ENCODE measurements at places on chromosomes 16 and 17.
A peak's percentile ranks its signal among the peaks of the same experiment; 100 is the strongest.

GRCh38 chr17:42436391-42436790 is 13.3 kb upstream of the CAVIN1 start:
- H3K36me3 ChIP-seq: no peaks in the 10 kb centered on the region
- H3K27me3 ChIP-seq: no peaks in the 10 kb centered on the region
- peaks cover 10% of the 10 kb centered on the region for H3K4me1 ChIP-seq
- DNase-seq: peak; percentile 93
- peak overlapping the region; percentile 35 for H3K4me3 ChIP-seq

DNA sequence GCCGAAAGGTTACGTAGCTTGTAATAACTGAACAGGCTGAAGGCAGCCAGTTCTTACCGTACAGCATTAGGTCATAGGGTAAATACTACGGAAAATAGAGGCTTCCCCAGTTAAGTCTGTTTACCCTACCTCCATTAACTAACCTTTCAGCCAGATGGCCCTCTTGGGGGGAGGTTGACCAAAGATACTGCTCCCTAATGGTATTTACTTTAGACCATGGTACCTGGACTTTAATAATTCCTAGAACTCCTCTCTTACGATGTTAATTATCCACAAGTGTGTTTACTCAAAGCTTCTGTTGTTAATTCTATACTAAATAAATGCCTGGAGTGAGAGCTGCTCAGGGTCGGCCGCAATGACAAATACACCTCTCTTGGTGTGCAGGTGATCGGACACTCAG is 9.8 kb upstream of the ADAT1 start:
- H3K36me3 ChIP-seq: peaks cover 93% of the 10 kb centered on the region
- H3K27ac ChIP-seq: no peak overlapping the region

GRCh38 chr17:43832976-43833829 is at the start of gene MPP3:
Gene MPP3 (minus strand): TSS chr17:43833146. CDS start chr17:43831906, 1,240 bp downstream.
- no peak within 1 kb of the TSS for H3K27ac ChIP-seq
- no peaks in the 10 kb centered on the region for H3K27me3 ChIP-seq
- peaks cover 11% of the 10 kb centered on the region for H3K36me3 ChIP-seq
- peak; percentile 99 for DNase-seq

DNA sequence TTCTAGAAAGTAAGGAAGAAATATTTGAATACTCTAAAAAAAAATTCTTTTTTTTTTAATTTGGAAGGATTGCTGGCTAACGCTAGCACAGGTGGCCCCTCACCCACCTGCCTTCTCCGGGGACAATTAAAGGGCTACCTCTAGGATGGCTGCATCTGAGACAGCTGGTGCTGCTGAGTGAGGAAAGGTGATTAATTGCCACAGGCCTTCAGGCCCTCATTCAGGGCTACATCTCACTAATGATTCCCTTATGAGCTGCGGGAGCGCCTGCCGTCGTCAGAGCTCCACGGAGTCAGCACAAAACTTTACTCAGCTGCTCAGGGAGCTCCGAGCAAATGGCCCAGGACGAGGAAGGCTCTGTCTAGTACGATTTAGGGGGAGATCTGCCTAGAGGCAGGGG is 27.0 kb upstream of the AKTIP start:
- H3K36me3 ChIP-seq: no peaks in the 10 kb centered on the region
- no peak for DNase-seq
- no peak overlapping the region for H3K4me3 ChIP-seq
- no peak overlapping the region for H3K27ac ChIP-seq
- H3K4me1 ChIP-seq: no peaks in the 10 kb centered on the region
- H3K27me3 ChIP-seq: no peaks in the 10 kb centered on the region

GRCh38 chr17:39548494-39549225 is 59.1 kb downstream of the NEUROD2 start:
- H3K27ac ChIP-seq: no peak overlapping the region
- peaks cover 24% of the 10 kb centered on the region for H3K36me3 ChIP-seq
- H3K4me1 ChIP-seq: peaks cover 17% of the 10 kb centered on the region

GRCh38 chr16:54957403-54958166 is 26.9 kb downstream of the IRX5 start:
- H3K27ac ChIP-seq: no peak overlapping the region
- DNase-seq: peak; percentile 56

GRCh38 chr16:46711106-46712058 is 21.9 kb downstream of the ORC6 start:
- DNase-seq: no peak
- H3K4me1 ChIP-seq: no peaks in the 10 kb centered on the region
- no peaks in the 10 kb centered on the region for H3K36me3 ChIP-seq
- no peak overlapping the region for H3K27ac ChIP-seq

DNA sequence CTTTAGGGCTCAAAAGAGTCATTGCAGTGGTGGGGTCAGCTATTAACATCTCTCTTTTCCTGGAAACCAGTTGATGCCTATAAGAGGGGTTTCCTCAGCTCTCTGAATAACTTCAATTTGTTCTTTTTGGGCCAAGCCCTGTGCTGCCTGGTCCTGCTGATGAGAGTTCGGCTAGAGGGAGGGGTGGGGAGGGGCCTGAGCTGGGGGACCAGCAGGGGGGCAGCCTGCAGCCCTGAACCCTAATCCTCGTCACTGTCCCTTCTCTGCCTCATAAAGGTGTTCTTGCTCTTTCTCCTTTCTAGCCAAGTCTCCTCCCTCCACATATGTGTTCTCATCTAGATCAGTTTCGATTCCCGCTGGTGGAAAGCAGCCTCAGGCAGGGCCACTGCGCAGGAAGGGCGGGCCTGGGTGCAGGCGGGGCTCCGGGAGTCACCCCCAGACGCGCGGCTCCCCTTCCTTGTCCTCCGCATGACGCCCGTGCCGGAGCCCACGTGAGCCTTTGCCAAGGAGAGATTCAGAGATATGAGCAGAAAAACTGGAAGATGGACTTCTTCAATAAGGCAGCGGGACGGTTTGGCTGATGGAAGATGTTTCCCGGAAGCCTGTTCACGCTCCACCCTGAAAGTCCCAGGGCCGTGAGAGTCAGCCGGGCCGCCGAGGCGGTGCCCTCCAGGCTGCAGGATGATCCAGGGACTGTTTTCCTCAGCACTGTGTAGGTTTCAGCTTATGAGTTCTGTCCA is 15.0 kb upstream of the RHOT1 start:
- peak overlapping the region; percentile 79 for H3K27ac ChIP-seq
- H3K27me3 ChIP-seq: no peaks in the 10 kb centered on the region
- H3K4me3 ChIP-seq: peak overlapping the region; percentile 78
- peak; percentile 91 for DNase-seq
- no peaks in the 10 kb centered on the region for H3K36me3 ChIP-seq
- peaks cover 14% of the 10 kb centered on the region for H3K4me1 ChIP-seq

- no peak for DNase-seq
- H3K27ac ChIP-seq: no peak overlapping the region
- H3K36me3 ChIP-seq: no peaks in the 10 kb centered on the region
Measured at GRCh38 chr16:86722970-86723369, 144.6 kb downstream of the FOXL1 start.

DNA sequence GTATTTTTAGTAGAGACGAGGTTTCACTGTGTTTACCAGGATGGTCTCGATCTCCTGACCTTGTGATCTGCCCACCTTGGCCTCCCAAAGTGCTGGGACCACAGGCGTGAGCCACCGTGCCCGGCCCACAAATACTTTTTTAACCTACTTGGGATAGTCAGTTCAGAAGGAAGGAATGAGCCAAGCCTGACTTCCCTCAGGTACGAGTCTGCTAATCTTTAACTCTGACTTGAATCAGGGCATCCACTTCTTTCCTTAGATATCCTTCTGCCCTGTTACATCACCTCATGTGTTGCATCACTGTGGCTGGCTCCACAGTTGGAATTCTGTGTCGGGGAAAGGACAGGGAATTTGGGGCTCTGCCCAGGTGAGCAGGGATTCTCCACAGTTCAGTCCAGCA is 120.8 kb downstream of the MSI2 start:
- H3K4me1 ChIP-seq: no peaks in the 10 kb centered on the region
- no peaks in the 10 kb centered on the region for H3K36me3 ChIP-seq
- no peak overlapping the region for H3K27ac ChIP-seq

GRCh38 chr17:37109731-37110710 is 161.3 kb downstream of the AATF start:
- H3K27ac ChIP-seq: no peak overlapping the region
- H3K4me1 ChIP-seq: peaks cover 6% of the 10 kb centered on the region
- no peaks in the 10 kb centered on the region for H3K27me3 ChIP-seq
- peaks cover 38% of the 10 kb centered on the region for H3K36me3 ChIP-seq

GRCh38 chr17:80820331-80820730 is 171.3 kb upstream of the CHMP6 start:
- H3K27me3 ChIP-seq: no peaks in the 10 kb centered on the region
- DNase-seq: no peak
- no peak overlapping the region for H3K27ac ChIP-seq
- H3K36me3 ChIP-seq: peaks cover 15% of the 10 kb centered on the region

DNA sequence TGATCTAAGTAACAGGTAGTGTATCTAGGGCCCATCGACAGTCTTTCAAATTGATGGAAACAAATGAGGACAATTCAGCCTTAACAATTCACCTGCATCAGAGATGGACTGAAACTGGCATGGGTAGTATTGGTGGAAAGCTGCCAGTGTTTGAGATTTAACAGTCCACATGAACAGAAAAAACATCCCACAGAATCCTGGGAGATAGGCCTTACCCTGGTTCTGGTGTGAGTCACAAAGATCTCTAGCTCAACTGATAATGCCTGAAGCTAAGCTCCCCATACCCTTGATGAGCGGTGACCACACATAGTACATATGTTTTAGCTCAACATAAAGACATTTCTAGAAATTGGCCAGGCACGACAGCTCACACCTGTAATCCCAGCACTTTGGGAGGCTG is 21.9 kb downstream of the CRK start:
- peak; percentile 71 for DNase-seq
- H3K4me1 ChIP-seq: peaks cover 11% of the 10 kb centered on the region
- peaks cover 48% of the 10 kb centered on the region for H3K36me3 ChIP-seq

GRCh38 chr17:13647543-13648021 is 45.9 kb upstream of the HS3ST3A1 start:
- no peaks in the 10 kb centered on the region for H3K36me3 ChIP-seq
- H3K4me1 ChIP-seq: peaks cover 15% of the 10 kb centered on the region
- H3K27ac ChIP-seq: no peak overlapping the region
- DNase-seq: no peak

DNA sequence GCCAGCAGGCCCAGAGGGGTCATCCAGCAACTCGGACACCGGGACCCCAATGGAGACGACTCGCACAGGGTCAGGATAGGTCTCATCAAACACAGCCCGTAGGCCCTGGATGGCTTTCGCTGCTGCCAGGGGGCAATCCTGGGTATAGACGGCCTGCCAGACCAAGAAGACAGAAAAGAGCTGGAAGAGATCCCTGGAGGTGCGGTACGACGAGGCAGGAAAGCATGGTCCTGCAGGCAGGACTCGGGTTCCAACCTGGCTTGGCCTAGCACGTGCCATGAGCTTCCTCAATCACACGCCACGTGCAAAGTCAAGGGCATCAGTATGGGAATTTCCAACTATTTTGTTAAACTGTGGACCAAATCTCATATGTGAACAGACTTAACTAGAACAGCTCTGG is 6.3 kb upstream of the EXOSC6 start:
- H3K4me1 ChIP-seq: no peaks in the 10 kb centered on the region

GRCh38 chr17:35773679-35774425 is 13.2 kb downstream of the C17orf50 start:
- peak; percentile 84 for DNase-seq
- H3K36me3 ChIP-seq: no peaks in the 10 kb centered on the region

- no peaks in the 10 kb centered on the region for H3K27me3 ChIP-seq
- DNase-seq: no peak
- H3K4me3 ChIP-seq: no peak overlapping the region
- no peak overlapping the region for H3K27ac ChIP-seq
- H3K4me1 ChIP-seq: peaks cover 22% of the 10 kb centered on the region
Measured at GRCh38 chr16:56744996-56745640, 15.2 kb downstream of the NUP93 start.

DNA sequence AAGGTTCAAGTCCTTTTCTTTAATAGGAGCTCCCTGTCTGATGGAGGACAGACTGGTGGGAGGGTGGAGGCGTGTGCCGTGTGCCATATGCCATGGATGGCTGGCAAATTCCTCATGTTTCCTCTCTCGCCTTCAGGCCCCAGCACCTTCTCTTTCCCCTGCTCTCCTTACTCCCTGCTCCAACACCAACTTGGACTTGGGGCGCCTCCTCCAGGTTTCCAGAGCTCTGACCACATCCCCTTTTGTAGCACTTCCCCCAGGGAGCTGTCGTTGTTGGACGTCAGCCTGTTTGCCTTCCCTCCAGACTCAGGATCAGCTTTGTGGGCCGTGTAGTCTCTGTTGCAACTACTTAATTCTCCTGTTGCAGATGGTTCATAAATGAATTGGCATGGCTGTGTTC is 30.7 kb downstream of the TMC7 start:
- H3K27me3 ChIP-seq: no peaks in the 10 kb centered on the region
- no peak overlapping the region for H3K27ac ChIP-seq
- no peak overlapping the region for H3K4me3 ChIP-seq
- no peaks in the 10 kb centered on the region for H3K4me1 ChIP-seq

DNA sequence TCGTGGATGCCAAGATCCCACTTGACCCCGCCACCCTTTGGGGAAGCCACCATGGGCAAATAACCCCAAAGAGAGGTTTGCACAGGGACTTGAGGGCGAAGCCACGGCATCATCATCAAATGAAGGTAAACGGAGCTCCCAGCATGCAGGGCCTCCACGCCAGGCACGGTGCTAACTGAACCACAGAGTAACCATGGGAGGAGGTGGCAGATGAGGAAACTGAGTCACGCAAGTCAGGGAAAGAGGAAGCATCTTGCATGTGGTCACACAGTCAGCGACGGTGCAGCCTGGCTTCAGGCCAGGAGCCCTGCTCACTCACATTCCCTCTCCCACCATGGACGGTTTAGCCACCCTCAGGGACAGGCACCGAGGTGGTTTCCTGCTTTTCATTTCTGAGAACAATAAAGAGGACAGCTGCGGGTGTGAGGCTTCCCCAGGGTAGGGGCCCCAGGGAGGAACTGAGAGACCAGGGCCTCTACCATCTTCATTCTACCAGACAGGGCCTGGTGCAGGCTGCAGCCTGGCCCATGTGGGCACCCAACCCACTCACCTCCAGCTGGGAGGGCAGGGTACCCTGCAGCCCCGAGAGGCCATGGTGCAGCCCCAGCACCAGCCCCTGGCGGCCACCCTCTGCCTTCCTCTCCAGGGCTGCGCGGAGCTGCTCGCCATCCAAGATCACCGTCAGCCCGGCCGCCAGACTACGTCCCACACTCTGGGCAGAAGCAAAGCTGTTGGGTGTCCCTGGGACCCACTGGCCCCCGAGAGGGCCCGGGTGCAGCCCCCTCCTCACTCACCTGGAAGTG is 78.3 kb downstream of the RMI2 start:
- peak; percentile 58 for DNase-seq
- H3K27ac ChIP-seq: no peak overlapping the region

GRCh38 chr16:50388496-50388895 is 19.7 kb upstream of the BRD7 start:
- no peaks in the 10 kb centered on the region for H3K4me1 ChIP-seq
- peaks cover 5% of the 10 kb centered on the region for H3K27me3 ChIP-seq
- H3K36me3 ChIP-seq: no peaks in the 10 kb centered on the region
